ENCODE measurements at places on chromosomes 2 and 18. TPM values are rescaled to one million over a fixed set of nuclear protein-coding genes. Genes with fewer than 3 reads are reported as not detected.

TGFBRAP1 gene
- total RNA-seq: 9.8 TPM

GKN1 gene
- total RNA-seq: not detected

PROM2 gene
- 0.17 TPM for total RNA-seq

PRKRA gene
- total RNA-seq: 55.0 TPM

MYO1B gene
- total RNA-seq: 41.3 TPM

MBD5 gene
- total RNA-seq: 7.0 TPM

DIPK1C gene
- not detected for total RNA-seq

SGPP2 gene
- total RNA-seq: 0.17 TPM

TEX44 gene
- not detected for total RNA-seq

SERPINB4 gene
- not detected for total RNA-seq

TTR gene
- total RNA-seq: not detected

LIMS2 gene
- total RNA-seq: 0.30 TPM

TDRD15 gene
- not detected for total RNA-seq

CAPN14 gene
- under 0.01 TPM for total RNA-seq

BOLL gene
- not detected for total RNA-seq

GRP gene
- total RNA-seq: not detected

CD207 gene
- total RNA-seq: not detected

FBXO15 gene
- 0.34 TPM for total RNA-seq

ST8SIA3 gene
- not detected for total RNA-seq

DUSP19 gene
- 1.2 TPM for total RNA-seq

B3GNT7 gene
- total RNA-seq: 0.50 TPM

CENPO gene
- 36.3 TPM for total RNA-seq

CYTIP gene
- total RNA-seq: not detected

YES1 gene
- total RNA-seq: 103 TPM

PLA2R1 gene
- 1.5 TPM for total RNA-seq

LBX2 gene
- 1.3 TPM for total RNA-seq

CBLN2 gene
- total RNA-seq: not detected

GALR1 gene
- total RNA-seq: not detected

MAB21L4 gene
- not detected for total RNA-seq

DSC3 gene
- total RNA-seq: 0.17 TPM

TGFA gene
- not detected for total RNA-seq

POTEI gene
- not detected for total RNA-seq

NEU4 gene
- not detected for total RNA-seq

ATRAID gene
- total RNA-seq: 227 TPM

LDLRAD4 gene
- total RNA-seq: not detected
